ENCODE measurements at places on chromosomes 1 and 21.
A peak's percentile ranks its signal among the peaks of the same experiment; 100 is the strongest.

- peak; percentile 29 for DNase-seq
Measured at GRCh38 chr1:205456383-205456867, 580 bp upstream of the BLACAT1 start.

GRCh38 chr1:80427881-80428280 lies 1372.9 kb upstream of the ADGRL2 start:
- DNase-seq, result no peak

DNA sequence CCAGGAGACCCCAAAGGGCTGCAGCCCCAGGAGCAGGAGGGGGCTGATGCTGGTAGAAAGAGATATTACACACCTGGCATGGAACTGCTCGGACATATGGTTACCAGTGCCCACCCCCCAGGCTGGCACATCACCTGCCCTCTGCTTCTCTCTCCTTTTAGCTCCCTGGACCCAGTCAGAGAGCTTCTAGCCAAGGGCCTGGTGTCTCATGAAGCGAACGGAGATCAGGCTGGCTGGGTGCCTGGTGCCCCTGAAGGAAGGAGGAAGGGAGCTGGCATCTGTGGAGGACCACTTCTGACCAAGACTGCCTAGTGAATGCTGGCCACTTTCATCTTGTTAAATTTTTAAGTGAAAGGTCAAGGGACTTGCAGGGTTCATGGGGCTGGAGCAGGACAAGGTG lies 53.1 kb downstream of the FOXO6 start:
- no peak for DNase-seq

- no peak for DNase-seq
Measured at GRCh38 chr1:186772228-186772627, 56.5 kb upstream of the PLA2G4A start.

DNA sequence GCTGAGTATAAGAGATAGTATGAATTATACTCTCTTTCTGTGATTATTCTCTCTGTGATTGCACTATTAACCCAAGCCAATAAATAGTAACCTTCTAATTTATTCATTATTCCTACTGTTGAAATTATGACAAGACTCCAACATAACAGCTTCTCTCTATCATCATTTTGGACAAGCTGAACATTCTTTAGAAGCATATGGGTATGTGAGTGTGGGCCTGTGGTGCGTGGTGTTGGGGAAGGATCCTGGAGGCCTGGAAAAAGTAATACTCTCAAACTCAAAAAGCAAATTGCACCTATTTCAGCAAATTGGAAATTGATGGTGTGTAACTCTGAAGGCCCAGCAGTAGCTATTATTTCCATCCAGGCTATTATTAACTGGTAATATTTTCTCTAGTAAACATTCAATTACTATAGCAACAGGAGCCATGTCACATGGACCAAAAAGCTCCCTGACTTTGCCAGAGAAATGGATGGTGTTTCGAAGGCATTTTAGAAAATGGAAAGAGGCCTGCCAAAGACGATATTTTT lies 502.8 kb downstream of the LTN1 start:
- DNase-seq, result no peak

GRCh38 chr1:56438901-56439551 lies 140.3 kb downstream of the PLPP3 start:
- peak; percentile 43 for DNase-seq

- DNase-seq, result no peak
Measured at GRCh38 chr1:157966031-157966537, 27.4 kb upstream of the KIRREL1 start.

- no peak for DNase-seq
Measured at GRCh38 chr1:169107603-169108208, 1.2 kb downstream of the ATP1B1 start.

GRCh38 chr1:113928187-113928930 lies 765 bp upstream of the HIPK1 start:
- peak; percentile 53 for DNase-seq

- peak; percentile 7 for DNase-seq
Measured at GRCh38 chr1:43396059-43396458, 6.4 kb downstream of the SZT2 start.

Measured in NCI-H2171 treated with DMSO at 0.1 percent for 48 hours (cell line).